ENCODE measurements at places on chromosomes 5 and 9.

GRCh38 chr5:149345892-149346222, 558 bp downstream of the GRPEL2 start:
- DNase-seq: no peak

- no peak for DNase-seq
Observed at GRCh38 chr9:125674981-125675973, 31.7 kb downstream of the MAPKAP1 start.

- DNase-seq: no peak
Observed at GRCh38 chr5:177372910-177373309, 11.3 kb upstream of the SLC34A1 start.

DNA sequence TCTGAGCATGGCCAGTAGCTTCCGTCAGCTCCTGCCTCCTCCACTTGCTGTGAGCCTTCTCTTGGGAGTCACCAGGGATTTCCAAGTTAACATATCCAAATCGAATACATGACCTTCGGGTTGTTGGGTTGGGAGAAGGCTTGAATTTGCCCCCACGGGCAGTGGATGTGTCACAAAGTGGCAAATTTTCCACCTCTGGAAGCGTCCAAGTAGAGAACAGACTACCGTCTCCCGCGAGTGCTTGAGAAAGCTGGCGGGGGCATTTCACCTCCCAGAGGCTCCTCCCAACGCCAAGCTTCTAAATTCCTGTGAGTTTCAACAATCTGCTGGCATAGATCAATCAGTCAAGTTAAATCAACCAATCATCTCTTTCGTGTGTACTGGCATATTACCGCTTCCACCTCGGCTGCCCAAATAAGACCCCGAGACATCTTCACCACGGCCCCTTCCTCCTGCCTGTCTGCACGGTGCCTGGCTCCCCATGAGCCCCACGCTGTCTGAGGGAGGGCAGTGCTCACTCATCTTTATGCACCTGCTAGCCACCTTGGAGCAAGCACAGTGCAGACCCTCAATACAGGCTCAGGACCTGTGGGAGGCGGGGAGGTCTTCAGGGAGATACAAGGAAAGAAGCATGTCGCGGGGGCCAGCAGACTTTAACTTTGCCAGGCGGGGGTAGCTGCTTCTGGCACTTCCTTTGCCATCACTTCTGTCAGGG, 79.1 kb downstream of the MRPL36 start:
- DNase-seq: no peak

- DNase-seq: no peak
Observed at GRCh38 chr9:21778304-21778703, 24.1 kb upstream of the MTAP start.

DNA sequence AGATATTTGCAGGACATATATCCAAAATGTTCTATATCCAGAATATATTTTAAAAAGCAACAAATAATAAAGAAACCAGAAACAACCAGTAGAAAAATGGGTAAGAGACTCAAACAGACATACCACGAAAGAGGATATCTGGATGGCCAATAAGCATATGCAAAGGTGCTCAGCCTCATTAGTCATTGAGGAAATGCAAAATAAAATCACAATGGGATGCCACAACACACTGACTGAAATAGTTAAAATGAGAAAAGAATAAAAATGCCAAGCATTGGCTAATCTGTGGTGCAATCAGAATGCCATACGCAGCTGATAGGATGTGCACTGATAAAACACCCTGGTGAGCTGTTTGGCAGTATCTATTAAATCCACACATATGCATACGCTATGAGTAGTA, 265.8 kb upstream of the ANKH start:
- DNase-seq: no peak
